ENCODE measurements at places on chromosomes 5 and 9.

DNA sequence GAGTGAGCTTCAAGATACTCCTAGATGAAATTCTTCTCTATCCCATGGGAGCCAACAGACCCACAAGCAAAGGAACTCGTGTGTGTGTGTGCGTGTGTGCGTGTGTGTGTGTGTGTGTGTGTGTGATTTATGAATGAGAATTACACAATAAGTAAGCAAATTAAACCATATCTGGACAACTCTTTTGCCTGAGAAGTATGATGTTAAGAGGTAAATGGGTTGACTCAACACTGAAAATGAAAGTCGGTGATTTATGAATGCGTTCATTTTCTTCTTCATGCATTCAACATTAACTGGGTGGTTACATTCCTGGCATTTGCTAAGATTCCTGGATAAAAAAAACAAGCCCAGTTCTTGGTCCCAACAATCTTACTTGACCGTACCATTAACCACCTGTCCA is 171.3 kb upstream of the ZNF462 start:
- no peaks in the 10 kb centered on the region for H3K4me1 ChIP-seq
- no peaks in the 10 kb centered on the region for H3K36me3 ChIP-seq
- no peak for DNase-seq
- H3K27me3 ChIP-seq, result no peaks in the 10 kb centered on the region
- no peak overlapping the region for H3K27ac ChIP-seq

DNA sequence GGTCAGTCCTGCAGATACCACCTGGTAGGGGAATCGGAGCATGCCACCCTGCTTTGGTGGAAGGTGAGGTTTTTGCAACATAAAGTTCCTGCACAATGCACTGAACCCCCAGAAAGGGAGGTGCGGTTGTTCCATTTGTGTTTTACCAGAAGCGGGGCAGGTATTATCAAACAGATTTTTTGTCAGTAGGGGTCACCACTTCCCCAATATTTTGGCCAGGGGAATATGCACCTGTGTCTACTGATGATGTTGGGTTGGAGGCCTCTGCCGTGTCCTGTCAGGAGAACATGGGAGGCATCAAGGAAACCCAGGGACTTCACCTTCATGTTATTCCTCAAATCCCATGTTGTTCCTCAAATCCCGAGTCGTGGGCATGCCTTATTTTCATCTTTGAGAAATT is 438.7 kb downstream of the NTRK2 start:
- no peak overlapping the region for H3K27ac ChIP-seq
- H3K27me3 ChIP-seq, result no peaks in the 10 kb centered on the region
- H3K36me3 ChIP-seq, result no peaks in the 10 kb centered on the region

DNA sequence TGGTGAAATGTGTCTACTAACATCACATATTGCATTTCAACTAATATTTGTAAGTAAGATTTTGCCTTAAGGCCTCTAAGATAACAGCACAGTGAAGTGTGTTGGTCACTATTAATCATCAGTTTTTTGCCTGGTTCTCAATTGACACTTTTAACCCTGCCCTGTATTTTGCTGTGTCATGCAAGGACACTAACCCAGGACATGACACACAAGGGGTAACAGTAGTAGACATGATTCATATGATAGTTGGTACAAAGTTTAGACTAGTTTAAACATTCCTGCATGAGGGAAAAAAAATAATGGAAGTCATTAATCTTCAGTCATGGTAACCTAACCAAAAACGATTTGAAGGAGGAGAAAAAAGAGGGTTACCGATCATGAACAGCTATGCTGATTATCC is 207.0 kb downstream of the DEPDC1B start:
- no peaks in the 10 kb centered on the region for H3K36me3 ChIP-seq
- H3K27me3 ChIP-seq, result no peaks in the 10 kb centered on the region
- no peaks in the 10 kb centered on the region for H3K4me1 ChIP-seq
- no peak overlapping the region for H3K27ac ChIP-seq
- no peak overlapping the region for H3K4me3 ChIP-seq
- no peak for DNase-seq

GRCh38 chr5:137051161-137051560 is 448.0 kb downstream of the SPOCK1 start:
- H3K4me1 ChIP-seq, result no peaks in the 10 kb centered on the region
- H3K36me3 ChIP-seq, result no peaks in the 10 kb centered on the region
- no peak for DNase-seq
- no peak overlapping the region for H3K27ac ChIP-seq
- no peak overlapping the region for H3K4me3 ChIP-seq

DNA sequence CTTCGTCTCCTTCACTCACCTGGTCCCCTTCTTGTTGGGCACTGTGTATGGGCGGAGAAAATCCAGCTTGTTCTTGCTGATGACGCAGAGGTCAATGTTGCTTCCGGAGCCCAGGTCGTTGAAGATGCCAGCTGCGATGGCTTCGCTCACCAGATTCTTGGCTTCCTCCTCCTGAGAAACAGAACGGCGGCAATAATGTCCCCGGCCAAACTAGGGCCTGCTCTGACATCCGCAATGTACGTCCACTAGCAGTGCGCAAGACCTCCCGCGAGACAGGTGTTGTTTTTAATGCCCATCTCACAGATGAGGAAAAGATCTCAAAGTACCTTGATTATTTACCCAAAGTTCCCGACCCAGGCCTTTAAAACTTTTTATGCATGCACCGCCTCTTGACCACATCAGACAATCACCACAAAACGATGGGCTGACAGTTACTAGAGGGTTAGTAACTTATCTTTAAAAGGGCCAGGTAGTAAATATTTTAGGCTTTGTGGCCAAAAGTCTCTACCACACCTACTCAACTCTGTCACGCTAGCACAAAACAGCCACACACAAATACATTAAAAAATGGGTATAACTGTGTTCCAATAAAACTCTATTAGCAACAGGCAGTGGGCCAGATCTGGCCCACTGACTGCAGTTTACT is 58.4 kb downstream of the PSMB7 start:
- H3K4me3 ChIP-seq, result no peak overlapping the region
- no peak for DNase-seq
- no peaks in the 10 kb centered on the region for H3K27me3 ChIP-seq
- H3K27ac ChIP-seq, result no peak overlapping the region

GRCh38 chr5:173229382-173229959 is 5.5 kb downstream of the NKX2-5 start:
- peaks cover 16% of the 10 kb centered on the region for H3K4me1 ChIP-seq
- no peak overlapping the region for H3K27ac ChIP-seq
- no peaks in the 10 kb centered on the region for H3K36me3 ChIP-seq
- H3K4me3 ChIP-seq, result no peak overlapping the region
- H3K27me3 ChIP-seq, result peaks cover 3% of the 10 kb centered on the region

GRCh38 chr9:14372437-14373335 is 58.7 kb upstream of the NFIB start:
- peak overlapping the region; percentile 71 for H3K27ac ChIP-seq
- H3K27me3 ChIP-seq, result no peaks in the 10 kb centered on the region
- no peaks in the 10 kb centered on the region for H3K4me1 ChIP-seq
- H3K4me3 ChIP-seq, result no peak overlapping the region
- H3K36me3 ChIP-seq, result no peaks in the 10 kb centered on the region

- no peak overlapping the region for H3K4me3 ChIP-seq
- H3K27ac ChIP-seq, result no peak overlapping the region
- no peak for DNase-seq
- H3K4me1 ChIP-seq, result no peaks in the 10 kb centered on the region
- H3K36me3 ChIP-seq, result no peaks in the 10 kb centered on the region
Observed at GRCh38 chr9:13715430-13715829, 435.9 kb upstream of the MPDZ start.

- no peak overlapping the region for H3K4me3 ChIP-seq
- H3K4me1 ChIP-seq, result no peaks in the 10 kb centered on the region
- H3K36me3 ChIP-seq, result no peaks in the 10 kb centered on the region
- no peak overlapping the region for H3K27ac ChIP-seq
- no peak for DNase-seq
- no peaks in the 10 kb centered on the region for H3K27me3 ChIP-seq
Observed at GRCh38 chr9:77163884-77164283, 13.4 kb upstream of the VPS13A start.

GRCh38 chr5:121640298-121640697 is 211.4 kb upstream of the FTMT start:
- H3K27ac ChIP-seq, result no peak overlapping the region
- no peak for DNase-seq
- no peaks in the 10 kb centered on the region for H3K27me3 ChIP-seq
- no peaks in the 10 kb centered on the region for H3K4me1 ChIP-seq

DNA sequence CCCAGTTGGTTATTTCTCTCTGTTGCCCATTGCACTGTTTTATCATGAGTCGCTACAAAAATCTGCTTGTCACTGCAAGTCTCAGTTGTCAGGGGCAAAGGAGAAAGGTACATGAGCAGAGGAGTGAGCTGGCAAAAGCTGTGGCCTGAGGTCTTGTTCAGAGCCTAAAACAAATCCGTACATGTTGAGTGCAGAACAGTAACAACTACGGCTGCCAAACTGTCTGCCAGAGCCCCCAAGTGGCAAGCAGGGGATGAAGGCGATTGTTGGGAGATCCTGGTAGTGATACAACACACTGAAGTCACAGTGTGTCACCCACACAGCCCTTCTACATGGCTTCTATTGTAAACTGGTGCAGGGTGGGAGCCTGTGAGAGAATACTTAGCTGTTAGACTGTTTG is 50.9 kb downstream of the BRINP1 start:
- no peak overlapping the region for H3K27ac ChIP-seq

GRCh38 chr9:128190516-128191405 is 611 bp downstream of the CIZ1 start:
- no peaks in the 10 kb centered on the region for H3K36me3 ChIP-seq
- no peak for DNase-seq
- H3K4me1 ChIP-seq, result no peaks in the 10 kb centered on the region
- H3K27ac ChIP-seq, result peak overlapping the region; percentile 89
- H3K4me3 ChIP-seq, result peak overlapping the region; percentile 85

DNA sequence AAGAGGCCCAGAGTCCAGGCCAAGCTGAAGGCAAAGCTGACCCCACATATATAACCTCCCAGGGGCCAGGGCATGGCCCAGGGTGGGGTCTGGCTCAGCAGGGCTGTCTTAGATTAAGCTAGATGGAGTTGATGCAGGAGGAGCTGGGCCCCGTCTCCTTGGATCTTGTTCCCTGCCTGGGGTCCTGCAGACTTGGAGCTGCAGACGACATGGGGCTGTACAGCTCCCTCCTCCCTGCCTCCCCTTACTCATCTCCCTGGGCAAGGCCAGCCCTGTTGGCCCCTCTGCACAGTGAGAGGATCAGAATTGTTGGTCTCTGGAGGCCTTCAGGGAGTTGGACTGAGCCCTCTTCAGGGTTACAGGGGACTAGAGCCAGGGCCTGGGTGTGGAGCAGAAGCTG is 134.9 kb downstream of the RGS3 start:
- no peaks in the 10 kb centered on the region for H3K36me3 ChIP-seq
- no peak overlapping the region for H3K27ac ChIP-seq
- no peaks in the 10 kb centered on the region for H3K27me3 ChIP-seq

GRCh38 chr9:108062680-108063079 is 573.1 kb upstream of the KLF4 start:
- no peaks in the 10 kb centered on the region for H3K4me1 ChIP-seq
- H3K36me3 ChIP-seq, result no peaks in the 10 kb centered on the region
- no peak for DNase-seq
- no peaks in the 10 kb centered on the region for H3K27me3 ChIP-seq

GRCh38 chr5:187617-188451 is 3.5 kb upstream of the LRRC14B start:
- H3K4me3 ChIP-seq, result no peak overlapping the region
- no peak overlapping the region for H3K27ac ChIP-seq
- no peak for DNase-seq

- H3K4me1 ChIP-seq, result no peaks in the 10 kb centered on the region
- no peaks in the 10 kb centered on the region for H3K36me3 ChIP-seq
- H3K27ac ChIP-seq, result no peak overlapping the region
- H3K4me3 ChIP-seq, result no peak overlapping the region
- no peak for DNase-seq
Observed at GRCh38 chr5:4651806-4652565, 488.1 kb upstream of the ADAMTS16 start.

GRCh38 chr5:32612134-32612888 is 27.0 kb downstream of the SUB1 start:
- H3K4me1 ChIP-seq, result no peaks in the 10 kb centered on the region
- no peak for DNase-seq
- H3K4me3 ChIP-seq, result no peak overlapping the region
- H3K36me3 ChIP-seq, result no peaks in the 10 kb centered on the region

GRCh38 chr5:71937921-71938698 is 169.2 kb upstream of the MAP1B start:
- H3K36me3 ChIP-seq, result no peaks in the 10 kb centered on the region
- H3K27me3 ChIP-seq, result no peaks in the 10 kb centered on the region
- H3K27ac ChIP-seq, result no peak overlapping the region
- DNase-seq, result no peak
- H3K4me1 ChIP-seq, result no peaks in the 10 kb centered on the region
- H3K4me3 ChIP-seq, result no peak overlapping the region

Data from uterus (tissue), 4 donors.